ENCODE measurements at places on chromosomes 12 and 14.

DNA sequence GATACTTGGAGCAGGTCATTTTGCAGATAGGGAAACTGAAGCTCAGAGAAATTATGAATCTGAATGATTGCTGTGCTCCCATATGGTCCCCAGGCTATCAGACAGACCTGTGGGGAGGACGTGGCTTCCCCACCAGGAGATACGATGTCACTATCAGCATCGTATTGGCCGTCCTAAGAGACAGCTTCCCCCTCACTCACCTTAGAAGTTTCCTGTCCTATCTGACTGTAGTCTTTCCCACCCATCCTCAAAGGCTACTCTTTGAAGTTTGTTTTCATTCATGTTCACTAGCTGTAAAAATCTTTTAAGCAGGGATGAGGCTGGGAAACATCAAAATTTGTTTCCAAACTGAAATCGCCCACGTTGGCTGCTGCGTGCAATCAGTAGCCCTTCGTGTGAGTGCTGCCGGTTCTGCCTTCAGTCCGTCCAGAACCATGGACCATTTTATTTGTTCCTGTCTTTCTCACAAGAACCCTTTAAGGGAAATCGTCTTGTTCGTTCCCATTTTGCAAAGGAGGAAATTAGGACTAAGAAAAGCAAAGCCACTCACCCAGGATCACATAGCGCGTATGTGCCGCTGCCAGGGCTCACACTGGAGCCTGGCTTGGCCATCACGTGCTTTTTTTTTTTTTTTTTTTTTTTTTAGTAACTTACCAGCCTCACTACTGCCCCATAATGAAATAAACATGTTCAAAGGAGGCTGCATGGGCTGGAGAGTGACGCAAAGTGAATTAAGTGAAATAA, 1.0 kb upstream of the KDM2B start:
- no peak for DNase-seq

DNA sequence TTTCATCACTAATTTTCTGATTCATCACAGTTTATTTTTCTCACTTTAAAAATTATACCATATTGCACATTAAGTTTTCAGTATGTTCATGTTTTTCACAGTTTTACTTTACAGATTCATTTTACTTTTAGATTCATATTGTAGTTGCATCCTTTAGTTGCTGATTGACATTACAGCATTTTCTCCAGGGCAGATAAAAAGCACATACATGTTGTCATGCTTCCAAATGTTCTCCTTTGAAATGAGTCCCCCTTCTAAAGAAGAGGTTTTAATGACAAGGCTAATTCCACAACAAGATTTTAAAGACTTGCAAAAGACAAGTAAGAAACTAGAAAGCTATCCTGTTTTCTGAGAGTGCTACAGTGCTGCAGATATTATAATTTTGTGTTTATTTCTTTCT, 72.1 kb upstream of the RASSF8 start:
- DNase-seq: no peak

DNA sequence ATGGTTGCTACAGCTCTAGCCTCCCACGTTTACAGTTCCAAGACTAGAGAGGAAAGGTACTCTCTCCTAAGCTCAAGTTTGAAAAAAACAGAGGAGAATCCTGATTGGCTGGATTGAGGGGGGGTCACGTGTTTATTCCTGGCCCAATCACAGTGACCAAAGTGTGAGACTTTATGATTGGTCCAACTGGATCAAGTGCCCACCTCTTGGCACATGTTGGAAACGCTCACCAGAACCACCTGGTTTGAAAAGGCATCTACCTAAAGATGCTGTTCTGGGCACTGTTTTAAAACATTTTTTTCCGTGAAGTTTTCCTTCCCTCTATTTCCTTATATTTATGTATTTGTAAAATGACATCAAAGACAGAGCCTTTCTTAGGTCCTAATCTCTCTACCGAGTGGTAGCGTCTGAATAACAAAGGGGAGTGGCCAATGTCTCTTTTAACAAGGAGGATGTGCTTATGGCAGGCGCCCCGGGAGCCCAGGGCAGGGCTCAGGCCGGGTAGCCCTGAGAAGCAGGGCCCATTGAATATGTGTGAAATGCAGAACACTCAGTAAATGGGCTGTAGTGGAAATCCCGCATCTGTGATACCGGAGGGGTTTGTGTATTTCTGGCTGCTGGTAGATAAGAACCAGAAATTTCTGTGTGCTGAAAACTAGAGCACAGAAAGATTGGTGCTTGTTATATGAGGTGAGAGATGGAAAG, 146.2 kb downstream of the ATP23 start:
- no peak for DNase-seq

DNA sequence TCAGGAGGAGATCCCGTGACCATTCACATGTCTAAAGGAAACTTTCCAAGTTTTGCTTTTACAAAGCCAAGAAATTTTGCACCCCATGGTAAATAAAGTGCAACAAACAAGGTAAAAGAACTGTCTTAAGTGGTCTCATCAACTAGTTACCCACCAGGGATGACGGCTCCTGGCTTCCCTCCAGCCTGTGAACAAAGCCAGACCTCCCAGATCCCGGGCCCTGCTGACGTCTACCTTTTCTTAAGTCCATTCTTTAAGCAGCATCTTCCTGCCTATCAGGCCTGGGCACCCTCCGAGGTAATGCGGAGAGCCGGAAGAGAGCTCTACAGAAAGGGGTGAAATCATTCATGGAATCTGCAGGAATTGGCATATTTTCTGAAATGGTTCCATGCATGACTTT, 58.0 kb upstream of the DAAM1 start:
- DNase-seq: no peak

DNA sequence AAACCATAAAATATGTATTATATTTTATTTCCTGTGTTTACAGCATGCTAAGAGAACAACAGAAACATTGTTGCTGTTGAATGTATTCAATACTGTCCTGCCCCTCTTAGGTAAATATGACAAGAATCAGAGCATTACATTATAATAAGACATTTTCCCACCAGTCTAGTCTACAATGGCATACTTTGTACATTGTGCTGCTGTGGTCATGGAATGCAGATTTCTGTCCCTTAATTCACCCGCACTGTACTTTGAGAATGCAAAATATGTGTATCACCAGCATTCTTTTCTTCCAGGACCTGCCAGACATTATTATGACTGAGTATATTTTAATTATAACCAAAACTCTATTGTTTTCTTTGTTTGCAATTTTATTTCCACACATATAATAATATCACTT, 16.5 kb upstream of the OR10AD1 start:
- no peak for DNase-seq

DNA sequence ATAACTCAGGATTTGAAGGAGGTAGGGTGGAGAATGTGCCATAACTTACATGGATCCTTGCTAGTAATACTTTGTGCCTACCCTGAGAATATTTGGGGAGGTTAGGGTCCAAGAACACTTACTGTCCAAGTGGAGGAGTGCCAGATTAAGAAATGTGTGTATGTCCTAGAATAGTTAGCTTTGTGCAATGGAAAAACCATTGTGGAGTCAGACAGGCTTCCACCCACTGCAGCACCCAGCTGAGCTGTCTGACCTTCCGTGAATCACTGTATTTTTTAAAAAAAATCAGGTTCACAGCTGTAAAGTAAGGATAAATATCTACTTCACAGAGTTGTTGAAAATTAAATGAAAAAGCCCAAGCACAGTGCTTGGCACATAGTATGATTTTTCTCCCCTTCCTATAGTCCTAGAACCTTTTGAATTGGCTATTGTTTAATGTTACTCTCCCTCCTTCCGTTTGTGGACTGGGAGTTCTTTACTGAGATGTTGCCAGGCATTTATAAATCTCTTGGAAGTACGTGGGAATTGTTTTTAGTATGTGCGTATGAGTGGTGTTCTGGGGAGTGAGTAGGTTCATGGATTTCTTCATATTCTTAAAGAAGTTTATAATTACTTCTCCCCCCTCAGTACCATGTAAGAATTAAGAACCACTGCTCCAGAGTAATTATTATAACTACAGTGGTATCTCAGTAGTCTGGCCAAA, 9.2 kb downstream of the RAB21 start:
- no peak for DNase-seq

DNA sequence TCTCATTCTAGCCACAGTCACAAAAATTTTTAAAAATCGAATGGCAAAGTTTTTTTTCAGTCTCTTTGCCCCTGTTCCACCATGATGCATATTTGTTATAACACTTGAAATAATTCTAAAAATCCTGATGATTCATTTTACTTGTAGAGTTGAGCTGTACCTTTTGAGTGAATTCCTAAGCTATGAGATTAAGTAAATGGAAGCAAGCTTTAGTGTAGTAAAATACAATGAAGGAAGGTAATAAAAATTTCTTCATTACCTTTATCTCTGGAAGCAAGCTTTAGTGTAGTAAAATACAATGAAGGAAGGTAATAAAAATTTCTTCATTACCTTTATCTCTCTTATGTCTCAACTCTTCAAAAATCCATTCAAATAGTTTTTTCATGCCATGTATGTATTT, 46.1 kb downstream of the TMTC3 start:
- no peak for DNase-seq

GRCh38 chr12:131883521-131883900, 10.9 kb upstream of the ULK1 start:
- no peak for DNase-seq

GRCh38 chr14:21868442-21869046, 194.9 kb upstream of the OR4E1 start:
- DNase-seq: peak; percentile 60

DNA sequence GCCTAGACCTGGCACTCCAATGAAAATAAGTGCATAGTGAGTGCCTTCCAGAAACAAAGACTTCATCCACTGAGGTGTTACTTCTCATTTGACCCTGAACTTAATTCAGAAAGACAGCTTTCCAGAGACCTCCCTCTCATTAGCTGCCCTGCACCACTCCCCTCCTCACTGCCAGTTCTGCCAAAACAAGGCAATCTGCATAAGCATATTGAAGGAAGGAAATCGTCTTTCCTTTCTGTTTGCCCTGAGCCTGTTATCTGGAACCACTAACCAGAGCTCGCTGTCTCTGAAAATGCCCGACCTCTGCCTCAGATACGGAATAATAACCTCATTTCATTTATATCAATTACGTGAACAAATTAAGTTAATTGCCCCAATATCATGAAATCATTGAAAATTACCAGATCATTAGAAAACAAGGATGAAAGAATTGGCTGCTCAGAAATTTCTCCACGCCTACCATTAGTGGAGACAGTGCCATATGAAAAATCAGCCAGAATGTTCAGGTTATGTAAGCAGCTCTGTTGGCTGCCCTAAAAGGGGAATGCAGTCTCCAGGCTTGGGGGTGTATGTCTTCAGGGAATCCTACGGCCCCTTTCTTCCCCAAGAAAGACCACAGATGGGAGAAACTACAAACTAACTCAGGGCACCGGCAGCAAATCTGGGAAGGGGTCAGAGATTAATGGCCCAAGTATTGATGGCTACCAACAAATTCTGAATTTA, 149.9 kb upstream of the FKBP4 start:
- DNase-seq: no peak

GRCh38 chr14:101128478-101129321, 225.2 kb upstream of the RTL1 start:
- DNase-seq: no peak

DNA sequence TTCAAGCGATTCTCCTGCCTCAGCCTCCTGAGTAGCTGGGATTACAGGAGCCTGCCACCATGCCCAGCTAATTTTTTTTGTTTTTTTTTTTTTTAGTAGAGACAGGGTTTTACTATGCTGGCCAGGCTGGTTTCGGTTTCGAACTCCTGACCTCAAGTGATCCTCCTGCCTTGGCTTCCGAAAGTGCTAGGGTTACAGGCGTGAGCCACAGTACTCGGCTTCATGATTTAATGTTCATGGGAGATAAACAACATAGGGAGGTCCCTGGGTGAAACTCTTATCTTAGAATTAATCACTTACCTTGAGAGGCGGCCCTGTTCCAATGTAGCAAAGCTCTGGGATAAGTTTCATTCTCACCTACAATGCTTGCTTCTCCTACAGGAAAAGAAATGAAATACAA, 48.3 kb downstream of the SEL1L start:
- no peak for DNase-seq

DNA sequence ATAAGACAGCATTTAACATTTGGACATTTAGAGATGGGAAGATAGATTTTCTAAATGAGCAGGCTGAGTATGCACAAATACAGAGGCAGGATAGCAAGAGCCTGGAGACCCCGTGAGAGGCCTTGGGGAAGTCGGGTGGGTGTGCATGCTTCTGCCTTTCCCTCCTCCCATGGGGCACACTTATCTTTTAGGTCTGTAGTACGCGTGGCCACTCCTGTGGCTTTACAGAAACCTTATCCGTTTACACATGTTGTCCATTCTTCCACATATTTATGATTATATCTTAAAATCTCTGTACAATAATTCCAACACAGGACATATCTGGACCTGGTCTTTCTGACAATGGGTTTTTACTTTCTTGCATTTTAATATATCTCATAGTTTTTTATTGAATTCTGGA, 33.6 kb downstream of the GYS2 start:
- no peak for DNase-seq

DNA sequence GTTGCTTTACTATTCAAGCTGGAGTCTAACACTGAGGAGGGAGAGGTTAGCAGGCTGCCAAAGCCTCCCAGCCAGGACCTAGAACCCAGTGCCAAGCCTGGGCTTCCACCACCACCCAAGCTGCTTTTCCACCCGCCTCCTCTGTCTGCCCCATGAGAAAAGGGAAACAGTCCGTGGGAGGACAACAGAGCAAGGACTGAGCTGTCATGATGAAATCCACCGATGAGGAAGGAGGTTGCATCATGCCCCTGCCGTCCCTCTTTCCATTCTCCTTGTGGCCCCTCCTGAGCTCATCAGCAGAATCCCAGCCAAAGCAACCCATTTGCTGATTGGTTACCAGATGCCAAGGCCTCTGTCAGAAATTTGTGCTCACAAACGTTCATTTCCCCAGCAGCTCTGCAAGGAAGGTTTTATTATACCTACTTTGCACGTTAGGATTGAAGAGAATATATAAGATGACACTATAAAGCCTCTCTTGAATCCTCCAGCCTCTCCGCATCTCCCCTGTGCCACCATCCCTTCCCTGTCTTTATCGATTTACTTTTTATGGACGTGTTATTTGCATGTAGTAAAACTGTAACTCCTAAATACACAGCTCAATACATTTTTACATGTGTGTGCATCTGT, 6.3 kb upstream of the SERPINA1 start:
- DNase-seq: peak; percentile 39

DNA sequence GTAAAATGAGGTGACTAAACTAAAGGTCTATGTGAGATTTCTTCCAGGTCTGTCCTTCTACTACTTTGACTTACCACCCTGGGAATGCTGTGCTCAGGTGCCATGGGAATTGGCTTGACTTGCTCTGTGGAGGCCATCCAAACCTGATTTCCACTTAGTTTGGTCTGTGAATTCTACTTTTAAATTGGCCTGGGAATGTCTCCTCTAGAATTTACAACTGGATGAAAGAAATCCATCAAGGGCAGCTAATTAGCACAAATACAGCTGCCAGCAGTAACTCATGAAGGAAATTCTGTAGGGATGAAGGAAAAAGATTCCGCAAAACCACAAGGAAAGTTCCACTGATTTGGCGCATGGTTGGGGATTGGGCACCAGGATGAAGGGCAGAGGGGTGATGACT, 31.7 kb upstream of the FRMD6 start:
- DNase-seq: no peak

- DNase-seq: no peak
These were observed 247.8 kb downstream of the MSRB3 start for GRCh38 chr12:65526311-65526710.

Measured in stimulated activated CD4-positive, alpha-beta T cell treated with anti-CD3 and anti-CD28 coated beads, Interleukin-12 subunit alpha, Interleukin-12 subunit beta, amount 100 ng/mL, for 48 hours (primary cell).